NCI-H226 (cell line): ENCODE measurements at places on chromosomes 2 and 18.

GRCh38 chr2:59027320-59027719, 786.2 kb upstream of the FANCL start:
- no peak for DNase-seq

GRCh38 chr2:128496700-128497099, 178.0 kb upstream of the HS6ST1 start:
- no peak for DNase-seq

DNA sequence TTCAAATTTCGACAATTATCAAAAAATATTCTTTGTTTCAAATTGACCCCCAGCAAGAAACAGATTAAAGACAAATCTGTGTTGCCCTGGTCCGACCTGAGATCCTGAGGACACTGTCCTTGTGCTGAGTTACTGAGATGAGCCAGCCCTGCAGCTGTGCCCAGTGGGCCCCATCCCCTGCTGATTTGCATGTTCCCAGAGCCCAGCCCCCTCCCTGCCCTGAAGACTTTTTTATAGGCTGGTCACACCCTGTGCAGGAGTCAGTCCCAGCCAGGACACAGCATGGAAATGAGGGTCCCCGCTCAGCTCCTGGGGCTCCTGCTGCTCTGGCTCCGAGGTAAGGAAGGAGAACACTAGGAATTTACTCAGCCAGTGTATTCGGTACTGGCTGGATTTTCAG, 31.4 kb upstream of the ZNG1B start:
- DNase-seq: no peak

DNA sequence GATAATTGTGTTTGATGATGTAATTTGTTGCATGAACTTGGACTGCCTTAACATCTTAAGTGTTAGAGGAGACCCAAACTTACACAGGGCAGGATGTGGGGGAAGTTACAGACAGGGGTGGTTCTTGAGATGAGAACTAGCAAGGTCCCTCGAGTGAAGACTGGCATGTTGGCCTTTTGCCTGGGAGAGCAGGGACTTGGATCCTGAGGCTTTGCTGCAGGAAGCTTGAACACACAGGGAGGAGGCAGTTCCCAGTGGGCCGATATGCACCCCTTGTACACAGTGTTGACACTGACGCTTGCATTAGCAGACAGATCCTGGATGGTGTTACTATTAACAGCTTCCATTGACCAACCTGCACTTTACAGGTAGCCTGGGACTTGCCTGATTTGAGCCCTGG, 47.5 kb downstream of the CHRNA1 start:
- DNase-seq: no peak

DNA sequence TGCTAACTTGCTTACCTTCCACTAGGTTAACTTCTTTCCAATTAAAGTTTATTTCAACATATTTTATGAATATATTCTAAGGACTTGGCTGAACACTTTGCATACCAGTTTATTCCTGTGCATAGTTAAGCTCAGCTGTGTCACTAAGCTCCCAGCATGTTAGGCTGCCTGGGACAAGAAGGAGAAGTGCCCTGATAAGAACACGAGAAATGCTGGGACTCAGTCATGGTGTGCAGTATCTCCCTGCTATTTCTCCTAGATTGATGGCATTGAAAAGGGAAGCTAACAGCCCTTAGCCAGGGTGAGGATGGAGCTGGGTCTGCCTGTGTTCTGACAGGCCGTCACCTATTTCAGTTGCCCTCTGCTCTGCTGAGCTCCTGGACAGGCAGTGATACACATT, 164.3 kb downstream of the TRABD2A start:
- no peak for DNase-seq

DNA sequence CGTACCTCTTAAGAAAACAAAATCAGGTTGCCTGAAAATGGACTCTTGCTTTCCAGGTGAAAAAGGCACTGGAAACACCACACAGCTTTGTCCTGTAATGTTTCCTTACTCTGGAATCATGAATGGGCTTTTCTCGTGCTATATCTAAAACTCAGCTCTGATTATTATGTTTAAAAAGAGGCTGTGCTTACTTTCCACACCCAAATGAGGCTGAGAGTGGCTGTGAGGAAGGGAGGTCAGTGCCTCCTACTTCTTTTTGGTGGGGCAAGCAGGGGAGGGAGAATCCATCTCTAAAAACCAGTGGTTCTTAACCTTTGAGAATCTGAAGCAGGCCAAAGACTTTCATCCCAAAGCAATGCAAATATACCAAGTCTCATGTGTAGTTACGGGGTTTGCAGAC, 148.6 kb downstream of the FAM210A start:
- DNase-seq: no peak

DNA sequence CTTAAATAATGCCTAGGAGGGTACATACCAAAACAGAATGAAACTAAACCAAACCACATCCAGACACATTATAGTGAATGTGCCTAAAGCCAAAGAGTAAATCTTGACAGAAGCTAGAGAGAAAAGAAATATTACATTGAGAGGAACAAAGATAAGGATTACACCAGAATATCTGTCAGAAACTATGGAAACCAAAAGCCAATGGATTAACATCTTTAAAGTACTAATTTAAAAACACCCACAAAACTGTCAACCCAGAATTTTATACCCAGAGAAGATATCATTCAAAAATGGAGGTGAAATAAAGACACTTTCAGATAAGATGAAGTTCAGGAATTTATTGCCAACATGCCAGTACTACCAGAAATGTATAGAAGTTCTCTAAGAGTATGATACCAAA, 198.5 kb upstream of the ZEB2 start:
- DNase-seq: no peak
